ENCODE measurements at places on chromosomes 16 and 17.

DNA sequence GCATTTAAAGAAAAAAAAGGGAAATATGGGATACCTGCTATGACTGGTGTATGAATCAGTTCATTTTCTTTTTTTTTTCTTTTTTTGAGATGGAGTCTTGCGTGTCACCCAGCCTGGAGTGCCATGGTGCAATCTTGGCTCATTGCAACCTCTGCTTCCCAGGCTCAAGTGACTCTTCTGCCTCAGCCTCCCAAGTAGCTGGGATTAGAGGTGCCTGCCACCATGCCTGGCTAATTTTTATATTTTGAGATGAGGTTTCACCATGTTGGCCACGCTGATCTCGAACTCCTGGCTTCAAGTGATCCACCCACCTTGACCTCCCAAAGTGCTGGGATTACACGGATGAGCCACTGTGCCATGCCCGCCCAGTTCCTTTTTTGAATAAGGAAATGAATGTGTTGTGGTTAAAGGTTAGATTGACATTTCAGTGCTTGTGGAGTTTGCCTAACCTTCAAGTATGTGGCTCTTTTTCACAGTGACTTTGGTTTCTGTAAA is 7.7 kb downstream of the HAPSTR1 start:
- no peak for DNase-seq

DNA sequence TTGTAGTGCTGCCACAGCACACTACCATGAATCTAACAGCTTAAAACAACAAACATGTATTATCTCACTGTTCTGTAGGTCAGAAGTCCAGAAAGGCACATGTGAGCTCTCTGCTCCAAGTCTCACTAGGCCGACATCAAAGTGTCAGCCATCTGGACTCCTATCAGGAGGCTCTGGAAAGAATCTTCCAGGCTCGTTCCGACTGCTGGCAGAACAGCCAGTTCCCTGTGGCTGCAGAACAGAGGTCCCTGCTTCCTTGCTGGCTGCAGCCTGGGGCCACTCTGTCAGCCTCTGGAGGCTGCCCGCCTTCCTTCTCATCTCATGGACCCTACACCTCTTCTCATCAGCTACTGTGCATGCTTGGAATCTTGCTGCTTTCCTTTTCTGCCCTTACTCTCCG is 168.9 kb downstream of the CBLN1 start:
- DNase-seq = no peak

- no peak for DNase-seq
Measured at GRCh38 chr17:44539673-44540072, 17.6 kb upstream of the FZD2 start.

GRCh38 chr17:58694826-58695225 is 2.4 kb downstream of the RAD51C start:
- DNase-seq = no peak

DNA sequence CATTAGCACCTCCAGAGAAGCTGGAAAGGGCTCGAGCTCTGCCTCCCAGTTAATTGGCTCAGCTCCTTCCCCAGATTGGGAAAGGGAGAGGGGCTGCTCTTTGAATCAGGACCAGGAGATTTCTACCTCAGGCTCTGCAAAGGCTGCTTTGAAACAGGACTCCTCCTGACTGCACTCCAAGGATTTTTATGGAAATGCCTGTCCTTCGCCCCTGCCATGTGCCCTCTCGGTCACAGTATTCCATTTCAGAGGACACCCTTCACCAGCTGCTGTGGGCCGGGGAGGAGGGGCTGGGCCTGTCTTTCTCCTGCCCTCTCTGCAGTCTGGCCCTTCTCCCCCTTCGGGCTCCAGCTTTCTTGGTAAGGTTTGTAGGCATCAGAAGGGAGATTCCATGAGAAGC is 13.6 kb downstream of the MRM1 start:
- no peak for DNase-seq

DNA sequence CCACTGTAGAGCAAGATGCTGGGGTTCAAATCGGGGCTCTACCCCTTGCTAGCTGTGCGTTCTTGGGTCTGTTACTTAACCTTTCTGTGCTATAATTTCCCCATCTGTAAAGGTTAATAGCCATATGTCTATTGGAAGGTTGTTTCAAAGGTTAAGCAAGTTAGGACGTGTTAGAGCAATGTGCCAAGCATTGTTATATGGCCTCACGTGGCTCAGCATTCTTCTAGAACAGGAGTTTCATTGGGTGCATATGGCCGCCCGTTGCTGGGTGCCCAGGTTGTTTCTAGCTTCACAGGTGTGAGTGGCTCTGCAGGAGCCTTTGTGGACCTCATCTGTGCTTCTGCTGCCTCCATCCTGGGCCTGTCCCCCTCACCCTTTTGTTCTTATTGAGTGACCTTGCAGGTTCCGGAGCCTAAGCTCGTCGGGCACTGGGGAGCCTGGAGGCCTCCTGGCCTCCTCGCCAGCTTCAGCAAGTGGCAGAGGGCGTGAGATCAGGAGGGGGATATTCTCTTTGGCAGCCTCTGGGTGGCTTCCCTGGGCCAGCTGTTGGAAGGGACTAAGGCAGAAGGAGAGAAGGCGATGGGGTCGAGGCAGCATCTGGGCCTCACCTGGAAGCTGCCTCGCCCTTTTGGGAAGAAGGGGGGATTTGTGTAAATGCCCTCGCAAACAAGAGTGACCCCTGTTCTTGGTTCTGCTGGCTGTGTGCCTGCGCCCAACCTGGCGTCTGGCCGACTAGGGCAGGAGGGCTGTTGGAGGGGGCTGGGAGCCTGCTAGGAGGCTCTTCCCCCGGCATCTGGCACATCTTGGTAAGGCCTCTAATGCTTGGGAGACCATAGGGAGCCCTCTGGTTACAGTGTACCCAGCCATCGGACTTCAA is 80.2 kb upstream of the CIBAR2 start:
- no peak for DNase-seq

DNA sequence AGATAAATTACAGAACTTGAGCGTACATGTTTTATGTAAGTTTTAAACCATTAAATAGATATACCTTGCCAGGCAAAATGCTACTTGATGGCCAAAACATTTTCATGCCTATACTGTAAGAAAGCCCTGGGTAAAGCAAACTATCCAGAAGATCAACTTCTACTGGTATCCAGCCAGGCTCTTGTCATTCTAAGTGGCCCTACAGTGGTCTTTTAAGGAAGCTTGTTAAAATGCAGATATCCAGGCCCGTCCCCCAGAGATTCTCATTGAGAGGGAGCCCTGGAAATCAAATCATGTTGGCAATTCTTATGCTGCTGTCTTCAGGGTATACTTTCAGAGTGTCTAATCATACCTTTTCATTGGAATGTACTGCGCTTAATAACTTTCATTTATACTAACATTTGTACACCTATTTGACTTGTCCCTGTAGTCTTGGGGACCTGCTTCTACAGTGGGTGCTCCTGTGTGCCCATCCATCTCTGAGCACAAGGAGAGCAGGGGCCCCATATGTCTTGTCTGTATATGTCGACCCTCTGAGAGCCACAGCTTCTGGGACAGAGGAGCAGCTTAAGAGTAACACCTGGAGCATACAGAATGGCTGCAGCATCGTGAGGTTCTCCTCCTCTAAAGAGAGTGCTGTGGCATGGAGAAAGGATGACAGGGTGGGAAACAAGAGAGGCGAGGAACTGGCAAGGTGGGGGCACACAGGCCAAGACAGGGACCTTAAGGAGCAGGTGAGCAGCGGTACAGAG is 43.6 kb upstream of the ANKFY1 start:
- DNase-seq = no peak

DNA sequence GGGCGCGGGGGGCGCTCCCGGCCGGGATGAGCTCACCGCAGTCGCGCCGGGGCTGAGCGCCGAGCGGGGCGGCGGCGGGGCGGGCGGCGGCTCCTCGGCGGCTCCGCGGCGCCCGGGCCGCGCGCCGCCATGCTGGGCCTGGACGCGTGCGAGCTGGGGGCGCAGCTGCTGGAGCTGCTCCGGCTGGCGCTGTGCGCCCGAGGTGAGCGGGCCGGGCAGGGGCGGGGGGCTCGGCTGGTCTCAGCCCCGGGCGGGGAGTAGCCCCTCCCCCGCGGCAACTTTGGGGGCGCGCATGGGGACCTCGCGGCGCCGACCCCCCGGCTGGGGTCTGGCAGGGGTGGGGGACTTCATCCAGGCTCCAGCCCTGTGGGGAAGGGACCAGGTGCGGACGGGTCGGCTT is at the start of gene ARHGDIG:
Gene ARHGDIG, plus strand, starts transcription at position 40 of the 400 bp plus-strand sequence. Its CDS starts 90 bp downstream, at position 130.
- DNase-seq = no peak

DNA sequence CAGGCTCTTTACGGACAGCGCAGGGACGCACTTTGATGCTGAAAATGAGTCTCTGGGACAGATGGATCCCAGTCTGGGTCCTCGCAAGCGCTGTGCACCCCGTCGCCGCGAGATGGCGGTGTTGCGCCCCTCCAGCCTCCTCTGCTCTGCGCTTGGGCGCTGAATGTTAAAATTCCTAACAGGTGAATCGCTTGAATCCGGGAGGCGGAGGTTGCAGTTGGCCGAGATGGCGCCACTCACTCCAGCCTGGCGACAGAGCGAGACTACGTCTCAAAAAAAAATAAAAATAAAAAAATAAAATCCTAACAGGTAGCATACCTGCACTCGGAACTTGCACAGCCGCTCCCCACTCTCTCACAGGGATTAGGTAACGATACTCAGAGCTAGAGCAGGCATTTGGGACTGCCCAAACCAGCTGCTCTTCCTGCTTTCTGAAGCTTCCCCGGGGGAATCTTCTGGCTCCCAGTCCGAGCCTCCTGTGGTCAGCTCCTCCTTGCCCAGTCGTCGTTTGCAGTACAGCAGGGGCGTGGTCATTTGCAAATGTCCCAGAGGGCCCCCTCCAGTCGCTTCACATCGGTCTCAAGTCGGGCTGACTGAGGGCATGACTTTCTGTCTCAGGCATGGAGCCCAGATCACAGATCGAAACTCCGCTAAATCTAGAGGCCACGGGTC is 26.2 kb upstream of the OSGIN1 start:
- DNase-seq = peak; percentile 77

Data from dermis blood vessel endothelial cell (primary cell).